ENCODE measurements at places on chromosomes 4 and X.
A peak's percentile ranks its signal among the peaks of the same experiment; 100 is the strongest.

DNA sequence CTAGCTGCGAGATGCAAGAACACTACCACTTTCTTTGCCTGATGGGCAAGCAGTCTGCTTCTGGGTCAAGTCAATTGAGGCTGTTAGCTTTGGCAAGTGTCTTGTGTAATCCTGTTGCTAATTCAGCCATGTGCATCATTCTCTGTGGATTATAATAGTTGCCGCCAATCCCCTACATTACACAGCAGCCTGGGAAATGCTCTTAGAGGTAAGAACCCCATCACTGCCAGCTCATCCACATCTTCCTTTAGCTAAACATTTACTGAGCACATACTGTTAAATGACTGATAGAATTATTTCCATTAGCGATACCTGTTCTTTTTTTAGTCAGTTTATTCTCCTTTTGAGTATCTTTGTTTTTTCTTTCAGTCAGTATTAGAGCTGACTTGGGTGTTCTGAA lies 116.2 kb downstream of the CBR4 start:
- DNase-seq: no peak

GRCh38 chrX:49921109-49921508 lies 1.3 kb upstream of the CLCN5 start:
- peak; percentile 56 for DNase-seq

DNA sequence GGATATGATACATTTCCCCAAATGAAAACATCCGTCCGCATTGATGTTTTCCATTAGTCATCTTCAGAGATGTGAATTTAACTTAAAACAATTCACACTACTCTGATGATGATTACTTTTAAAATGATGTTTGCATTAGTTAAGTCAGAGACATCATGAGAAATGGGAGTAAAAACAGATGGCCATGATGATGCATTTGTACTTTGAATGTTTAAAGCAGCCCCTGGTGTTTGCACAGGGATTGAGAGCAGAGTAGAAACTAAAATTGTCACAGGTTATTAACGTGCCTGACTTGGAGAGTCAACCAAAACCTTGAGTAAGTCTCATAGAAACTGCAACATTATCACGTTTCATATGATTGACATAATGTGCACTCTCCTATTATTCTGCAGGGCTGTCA lies 117.2 kb downstream of the CFAP299 start:
- DNase-seq: no peak

DNA sequence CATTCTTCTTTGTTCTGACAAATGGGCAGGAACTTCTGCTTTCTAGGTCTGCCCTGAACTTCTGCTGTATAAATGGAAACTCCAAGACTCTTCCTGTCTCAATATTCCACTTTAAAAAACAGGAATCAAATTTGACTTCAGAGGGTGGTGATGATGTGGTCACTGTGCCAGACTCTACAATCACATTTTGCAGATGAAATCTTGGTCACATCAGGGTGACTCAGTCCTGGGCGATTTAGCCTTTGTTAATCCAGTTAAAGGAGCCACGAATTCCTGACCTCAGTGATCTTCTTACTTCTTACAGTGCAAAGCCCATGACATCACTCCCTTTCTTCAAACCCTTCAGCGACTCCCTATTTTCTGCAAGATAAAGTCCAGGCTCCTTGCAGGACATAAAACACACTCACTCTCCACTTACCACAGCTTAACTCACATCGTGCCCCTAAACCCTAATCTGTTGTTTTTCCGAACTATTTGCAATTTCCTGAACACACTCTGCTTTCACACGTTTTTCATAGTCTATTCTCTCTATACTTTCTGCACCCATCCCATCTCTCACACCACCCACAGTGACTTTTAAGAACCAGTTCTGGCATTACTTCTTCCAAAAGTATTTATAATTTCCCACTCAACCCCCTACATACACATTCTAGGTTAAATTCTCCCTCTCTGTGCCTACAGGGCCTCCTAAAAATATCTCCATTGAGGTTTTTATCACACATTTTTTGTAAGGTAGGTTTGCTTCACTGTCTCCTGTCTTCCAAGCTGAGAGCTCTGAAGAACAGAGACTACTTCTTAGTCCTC lies 11.1 kb downstream of the GASK1B start:
- no peak for DNase-seq

GRCh38 chr4:87304745-87305432 lies 17.8 kb downstream of the HSD17B13 start:
- DNase-seq: no peak

Data from CMK (cell line).